Activated T-cell treated with anti-CD3 and anti-CD28 coated beads, Interleukin-2, amount 50 U/mL, for 4 hours (primary cell): ENCODE measurements at places on chromosomes 5 and 9.

DNA sequence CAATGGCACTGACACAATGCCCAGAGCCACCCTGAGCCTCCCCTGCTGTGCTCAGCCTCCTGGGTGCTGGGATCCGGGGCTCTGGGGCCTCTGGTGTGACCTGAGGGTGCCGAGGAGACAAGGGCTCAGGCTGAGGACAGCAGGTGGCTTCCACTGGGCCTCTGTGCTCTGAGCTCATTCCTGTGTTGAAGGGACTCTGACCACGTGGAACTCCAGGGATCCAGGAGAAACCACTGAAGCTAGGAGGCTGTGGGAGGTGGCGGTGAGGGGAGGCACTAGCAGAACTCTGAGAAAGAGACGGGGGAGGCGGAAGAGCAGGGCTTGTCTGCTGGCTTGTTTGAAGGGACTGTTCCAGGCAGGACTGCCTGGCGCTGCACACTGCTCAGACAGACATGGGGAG is 318.7 kb upstream of the IRX1 start:
- no peak for DNase-seq

DNA sequence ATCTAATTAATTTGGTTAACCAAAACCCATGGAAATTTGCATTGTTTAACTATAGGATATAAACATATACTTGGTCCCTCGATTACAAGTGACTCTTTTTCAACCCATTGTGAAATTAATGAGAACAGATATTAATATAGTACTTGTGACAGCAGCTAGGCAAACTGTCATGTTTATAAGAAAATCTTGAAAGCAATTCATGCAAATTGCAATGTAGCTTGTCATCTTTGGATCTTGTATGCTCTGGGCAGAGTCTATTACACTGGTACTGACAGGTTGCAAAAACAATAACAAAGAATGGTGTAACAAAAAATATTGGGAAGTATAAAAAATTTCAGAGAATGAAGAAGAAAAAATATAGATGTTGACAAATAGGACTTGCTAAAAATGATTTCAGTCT is 941.0 kb downstream of the DNAH5 start:
- DNase-seq: no peak

DNA sequence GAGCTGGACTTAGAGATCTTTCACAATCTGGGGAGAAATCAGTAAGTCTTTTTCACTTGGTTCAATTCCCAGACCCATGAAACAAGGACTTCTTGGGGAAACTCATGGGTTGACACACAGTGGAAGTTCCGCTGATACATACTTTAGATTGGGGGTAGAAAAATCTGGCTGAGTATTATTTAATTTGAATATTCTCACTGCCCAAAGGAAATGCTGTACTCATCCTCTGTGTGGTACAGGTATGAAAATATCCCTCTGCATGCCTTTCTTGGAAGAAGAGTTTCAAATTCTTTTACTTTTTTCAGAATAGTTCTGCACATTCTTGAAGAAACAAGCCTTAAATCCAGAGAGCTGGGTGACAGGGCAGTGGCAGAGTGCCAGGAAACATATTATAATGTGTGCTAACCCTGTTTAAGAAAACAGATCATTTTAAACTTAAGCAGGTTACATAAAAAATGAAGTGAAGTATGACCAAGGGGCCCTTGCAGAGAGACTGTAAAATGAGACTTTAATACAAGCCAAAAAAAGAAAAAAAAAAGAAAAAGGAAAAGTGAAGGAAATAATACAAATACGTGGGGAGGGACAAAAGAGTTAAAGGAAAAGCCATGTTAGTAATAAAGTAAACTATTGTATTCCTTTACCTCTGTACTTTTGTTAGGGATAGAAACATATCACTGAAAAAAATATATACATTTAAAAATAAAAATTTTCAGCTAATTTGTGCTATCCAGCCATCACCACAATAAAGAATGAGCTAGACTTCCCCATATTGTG is 173.4 kb upstream of the NR3C1 start:
- no peak for DNase-seq

DNA sequence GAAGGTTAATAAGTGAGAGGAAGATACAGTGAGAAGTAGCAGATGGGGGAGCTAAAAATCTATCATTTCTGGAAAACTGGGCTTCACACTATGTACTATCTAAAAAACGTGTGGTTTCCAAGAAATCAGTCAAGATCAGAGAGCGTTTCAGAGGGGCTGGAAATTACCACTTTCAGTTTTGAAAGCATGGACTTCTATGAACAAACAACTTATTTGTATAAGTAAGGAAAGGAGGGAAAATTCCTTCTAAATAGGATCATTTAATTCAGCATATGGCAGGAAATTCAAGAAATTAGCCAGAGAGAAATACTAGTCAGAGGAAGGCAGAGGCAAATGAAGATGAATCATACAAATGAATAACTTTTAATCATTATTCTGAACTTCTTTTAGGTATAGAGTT is 11.3 kb downstream of the TNC start:
- no peak for DNase-seq

DNA sequence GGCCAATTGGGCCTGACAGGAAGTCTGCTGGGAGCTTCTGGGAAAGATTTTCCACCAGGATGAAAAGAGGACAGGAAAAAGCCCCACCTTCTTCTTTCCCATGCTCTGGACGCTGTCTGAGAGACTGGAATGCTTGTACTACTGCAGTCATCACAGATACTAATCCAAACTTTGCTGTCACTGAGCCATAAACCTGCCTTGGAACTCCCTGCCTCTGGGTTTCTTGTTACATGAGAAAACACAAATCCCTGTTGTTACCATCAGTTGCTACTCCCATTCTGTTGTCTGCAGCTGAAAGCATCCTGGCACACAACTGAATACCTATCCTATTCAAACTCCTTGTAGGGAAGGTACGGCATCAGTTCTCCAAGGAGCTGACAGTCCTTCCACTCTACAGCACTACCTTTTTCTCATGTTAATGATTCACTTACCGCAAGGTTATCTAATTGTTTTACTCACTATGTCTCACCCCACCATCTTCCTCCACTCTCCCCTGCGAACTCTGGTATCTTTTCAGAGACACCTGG is 167.5 kb downstream of the CDK5RAP2 start:
- DNase-seq: no peak
